Astrocyte of the spinal cord (primary cell): ENCODE measurements at places on chromosomes 3 and 15.

- DNase-seq, result no peak
Observed at GRCh38 chr3:6862041-6862879, 1.3 kb downstream of the GRM7 start.

- peak; percentile 1 for DNase-seq
Observed at GRCh38 chr3:42402394-42403096, 7.9 kb downstream of the LYZL4 start.

- peak; percentile 65 for DNase-seq
Observed at GRCh38 chr3:151156618-151157216, 46.3 kb downstream of the GPR171 start.

- DNase-seq, result no peak
Observed at GRCh38 chr15:83163032-83163431, 44.6 kb downstream of the HDGFL3 start.

DNA sequence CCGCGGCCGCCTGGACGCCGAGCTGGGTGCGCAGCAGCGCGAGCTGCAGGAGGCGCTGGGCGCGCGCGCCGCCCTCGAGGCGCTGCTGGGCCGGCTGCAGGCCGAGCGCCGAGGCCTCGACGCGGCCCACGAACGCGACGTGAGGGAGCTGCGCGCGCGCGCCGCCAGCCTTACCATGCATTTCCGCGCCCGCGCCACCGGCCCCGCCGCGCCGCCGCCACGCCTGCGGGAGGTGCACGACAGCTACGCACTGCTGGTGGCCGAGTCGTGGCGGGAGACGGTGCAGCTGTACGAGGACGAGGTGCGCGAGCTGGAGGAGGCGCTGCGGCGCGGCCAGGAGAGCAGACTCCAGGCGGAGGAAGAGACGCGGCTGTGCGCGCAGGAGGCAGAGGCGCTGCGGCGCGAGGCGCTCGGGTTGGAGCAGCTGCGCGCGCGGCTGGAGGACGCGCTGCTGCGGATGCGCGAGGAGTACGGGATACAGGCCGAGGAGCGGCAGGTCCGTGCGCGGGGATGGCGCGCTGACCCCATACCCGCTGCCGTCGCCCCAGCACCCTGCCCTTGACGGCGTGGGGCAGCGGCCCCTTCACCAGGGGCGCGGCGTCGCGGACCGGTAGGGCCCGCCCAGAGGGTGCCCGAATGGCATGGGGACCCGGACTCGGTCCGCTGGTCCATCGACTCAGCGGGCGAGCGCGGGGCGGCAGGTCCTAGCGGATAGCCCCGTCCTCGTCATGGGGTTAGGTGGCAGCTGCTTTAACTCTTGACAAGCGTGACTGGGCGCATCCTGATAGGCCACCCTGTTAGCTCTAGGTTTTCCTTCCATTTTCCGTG lies 848 bp downstream of the SYNM start:
- peak; percentile 65 for DNase-seq
